ENCODE measurements at places on chromosomes 2 and 18.

DNA sequence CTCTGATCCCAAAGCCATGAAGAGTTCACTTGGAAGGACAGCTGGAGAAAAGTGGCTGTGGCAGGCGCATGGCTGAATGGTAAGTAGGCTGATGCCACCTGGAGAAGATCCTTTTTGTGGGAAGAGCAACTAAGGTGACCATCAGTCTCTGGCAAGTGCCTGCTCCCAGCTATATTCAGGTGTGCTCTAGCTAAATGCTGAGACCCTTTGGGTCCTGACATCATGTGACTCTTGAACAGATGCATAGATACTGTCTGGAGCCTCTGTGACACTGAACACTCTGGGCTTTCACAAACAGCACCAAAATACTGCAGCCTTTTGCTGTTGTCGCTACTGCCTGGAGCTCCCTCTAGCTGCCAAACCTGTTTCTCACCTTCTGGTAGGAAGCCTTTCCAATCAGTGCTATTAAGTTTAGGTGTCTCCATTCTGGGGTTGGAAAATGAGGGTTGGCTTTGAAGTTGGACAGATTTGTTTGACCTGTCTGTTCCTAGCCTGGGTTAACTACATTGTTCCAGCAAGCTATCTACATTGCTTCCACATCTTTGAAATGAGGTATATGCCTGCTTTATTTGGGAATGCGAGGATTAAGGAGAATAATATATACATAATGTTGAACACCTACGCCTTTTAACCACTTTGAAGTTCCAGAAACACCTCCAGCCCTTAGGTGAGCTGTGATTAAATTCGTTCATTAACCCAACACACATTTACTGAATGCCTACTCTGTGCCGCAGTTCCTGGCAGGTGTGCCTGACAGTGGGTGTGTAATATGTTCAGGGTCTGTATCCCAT lies 3.1 kb downstream of the EGR4 start:
- no peak for ATAC-seq

- ATAC-seq: peak; percentile 25
These were observed 39.7 kb downstream of the DHX57 start for GRCh38 chr2:38835990-38836389.

GRCh38 chr2:33391529-33392255 lies 84.8 kb upstream of the RASGRP3 start:
- no peak for ATAC-seq

DNA sequence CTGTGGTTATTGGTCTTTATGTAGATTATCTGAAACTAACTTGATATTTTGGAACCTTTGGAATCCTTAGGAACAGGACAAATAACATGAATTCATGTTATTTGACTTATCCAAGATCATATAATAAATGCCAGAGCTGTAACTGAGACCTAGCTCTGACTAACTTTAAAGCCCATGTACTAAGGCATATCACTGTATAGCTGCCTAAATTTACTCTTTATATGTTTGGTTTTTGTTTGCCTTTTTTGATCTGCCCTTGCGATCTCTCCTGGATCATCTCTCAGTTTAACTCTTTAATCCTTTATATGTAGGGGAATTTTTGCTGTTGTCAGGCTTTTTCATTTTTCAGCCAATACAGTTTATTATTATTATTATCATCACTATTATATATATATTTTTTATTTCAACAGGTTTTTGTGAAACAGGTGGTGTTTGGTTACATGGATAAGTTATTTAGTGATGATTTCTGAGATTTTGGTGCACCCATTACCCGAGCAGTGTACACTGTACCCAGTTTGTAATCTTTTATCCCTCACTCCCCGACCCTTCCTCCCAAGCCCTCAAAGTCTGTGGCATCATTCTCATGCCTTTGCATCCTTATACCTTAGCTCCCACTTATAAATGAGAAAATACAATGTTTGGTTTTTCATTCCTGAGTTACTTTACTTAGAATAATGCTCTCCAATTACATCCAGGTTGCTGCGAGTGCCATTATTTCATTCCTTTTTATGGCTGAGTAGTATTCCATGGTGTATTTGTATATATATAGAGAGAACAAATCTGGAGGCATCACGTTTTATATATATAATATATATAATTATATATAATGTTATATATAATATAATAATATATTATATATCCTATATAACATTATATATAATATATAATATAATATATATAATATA lies 48.9 kb downstream of the APLF start:
- ATAC-seq: no peak

- ATAC-seq: peak; percentile 33
These were observed 145.1 kb downstream of the B3GNT2 start for GRCh38 chr2:62340994-62341484.

Data from activated CD4-positive, CD25-positive, alpha-beta regulatory T cell treated with anti-CD3 and anti-CD28 coated beads, Interleukin-2, amount 50 U/mL, for 24 hours (primary cell).